ENCODE measurements at places on chromosomes 5 and 9.

- DNase-seq: no peak
Measured at GRCh38 chr9:126343271-126343700, 16.7 kb downstream of the MVB12B start.

- DNase-seq: peak; percentile 4
Measured at GRCh38 chr9:127612939-127613582, 984 bp downstream of the STXBP1 start.

GRCh38 chr9:108439947-108440346 is 415.8 kb downstream of the ACTL7B start:
- DNase-seq: no peak

- DNase-seq: no peak
Measured at GRCh38 chr5:133235696-133236426, 184.0 kb downstream of the HSPA4 start.

DNA sequence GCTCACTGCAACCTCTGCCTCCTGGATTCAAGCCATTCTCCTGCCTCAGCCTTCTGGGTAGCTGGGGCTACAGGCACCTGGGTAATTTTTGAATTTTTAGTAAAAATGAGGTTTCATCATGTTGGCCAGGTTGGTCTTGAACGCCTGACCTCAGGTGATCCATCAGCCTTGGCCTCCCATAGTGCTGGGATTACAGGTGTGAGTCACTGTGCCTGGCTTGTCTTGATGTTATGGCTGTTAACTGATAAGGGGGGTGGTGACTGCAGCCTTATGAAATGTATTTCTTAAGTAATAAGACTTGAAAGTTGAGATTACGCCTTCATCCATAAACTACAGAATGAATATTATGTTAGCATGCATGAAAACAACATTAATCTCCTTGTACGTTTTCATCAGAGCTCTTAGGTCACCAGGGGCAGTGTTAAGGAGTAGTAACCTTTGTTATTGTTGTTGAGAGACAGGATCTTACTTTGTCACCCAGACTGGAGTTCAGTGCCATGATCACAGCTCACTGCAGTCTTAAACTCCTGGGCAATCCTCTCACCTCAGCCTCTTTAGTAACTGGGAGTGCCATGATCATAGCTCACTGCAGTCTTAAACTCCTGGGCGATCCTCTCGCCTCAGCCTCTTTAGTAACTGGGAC is 148.3 kb downstream of the ATP10B start:
- DNase-seq: no peak

- DNase-seq: no peak
Measured at GRCh38 chr9:13719446-13719845, 440.0 kb upstream of the MPDZ start.

DNA sequence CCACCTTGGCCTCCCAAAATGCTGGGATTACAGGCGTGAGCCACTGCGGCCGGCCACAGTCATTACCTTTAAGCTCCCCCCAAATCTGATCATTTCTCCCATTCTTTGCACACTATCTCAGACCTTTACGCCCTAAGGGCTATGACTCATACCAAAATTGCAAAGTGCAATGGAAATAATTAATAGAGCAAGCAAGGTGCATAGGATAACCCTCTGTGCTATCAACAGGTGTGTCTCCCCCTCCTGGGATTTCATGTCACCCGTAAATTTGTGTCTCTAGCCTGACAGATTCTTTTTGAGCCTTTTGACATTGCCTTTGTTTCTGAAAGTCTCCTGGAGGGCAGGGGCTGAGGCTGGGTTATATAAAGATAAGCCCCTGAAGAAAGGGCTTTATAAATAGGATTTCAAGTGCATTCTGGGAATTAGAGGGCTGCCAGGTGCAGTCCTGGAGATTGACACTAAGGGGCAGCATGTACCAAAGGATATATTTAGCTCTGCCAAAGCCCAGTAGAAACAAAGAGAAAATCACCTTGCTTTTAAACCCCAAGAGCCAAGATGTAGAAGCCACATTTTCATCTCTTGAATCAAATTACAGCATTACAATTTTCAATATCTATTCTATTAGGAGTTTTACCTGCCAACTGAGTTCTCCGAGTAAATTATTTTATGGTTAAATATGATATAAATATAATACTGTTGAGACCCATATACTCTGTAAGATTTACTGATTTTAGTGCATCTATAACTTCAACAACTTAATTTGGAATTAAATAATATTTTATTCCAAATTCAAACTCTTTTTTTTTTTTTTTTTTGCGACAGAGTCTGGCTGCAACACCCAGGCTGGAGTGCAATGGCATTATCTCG is 18.2 kb downstream of the S100Z start:
- DNase-seq: no peak

GRCh38 chr5:28328681-28329080 is 1290.3 kb upstream of the CDH9 start:
- DNase-seq: no peak

- no peak for DNase-seq
Measured at GRCh38 chr5:17094830-17095229, 122.6 kb upstream of the BASP1 start.

- DNase-seq: no peak
Measured at GRCh38 chr9:129945314-129945713, 97.7 kb downstream of the FNBP1 start.

GRCh38 chr5:175288048-175288621 is 155.8 kb downstream of the DRD1 start:
- DNase-seq: peak; percentile 44

GRCh38 chr5:59542306-59542705 is 351.2 kb downstream of the PDE4D start:
- DNase-seq: no peak

GRCh38 chr9:30846651-30847050 is 1537.8 kb upstream of the ACO1 start:
- no peak for DNase-seq

GRCh38 chr5:124546643-124547042 is 199.8 kb downstream of the ZNF608 start:
- DNase-seq: no peak

- no peak for DNase-seq
Measured at GRCh38 chr5:60703944-60704343, 4.0 kb upstream of the DEPDC1B start.

Measured in GOT3 (cell line).